Dermis blood vessel endothelial cell (primary cell): ENCODE measurements at places on chromosomes 2 and 18. TPM values are rescaled to one million over a fixed set of nuclear protein-coding genes. Genes with fewer than 3 reads are reported as not detected.

The DSEL gene
- total RNA-seq = 9.2 and 10.6 TPM in 2 replicates

The REEP1 gene
- total RNA-seq = 4.9 and 13.4 TPM in 2 replicates

The CYP26B1 gene
- total RNA-seq = under 0.01 and 0.60 TPM in 2 replicates

The SEMA4F gene
- 4.4 and 5.0 TPM in 2 replicates for total RNA-seq

The CFAP65 gene
- not detected in 2 replicates for total RNA-seq

The UGT1A1 gene
- total RNA-seq = not detected in 2 replicates

The UGT1A4 gene
- 0.09 TPM in 1 of 2 replicates, not detected in the other for total RNA-seq

The ALK gene
- total RNA-seq = not detected in 2 replicates

The MERTK gene
- total RNA-seq = 25.0 and 28.9 TPM in 2 replicates

The RGPD3 gene
- total RNA-seq = 0.33 and 0.51 TPM in 2 replicates

The CTNNA2 gene
- total RNA-seq = not detected in 2 replicates

The CEP76 gene
- total RNA-seq = 14.8 and 18.2 TPM in 2 replicates

DNA sequence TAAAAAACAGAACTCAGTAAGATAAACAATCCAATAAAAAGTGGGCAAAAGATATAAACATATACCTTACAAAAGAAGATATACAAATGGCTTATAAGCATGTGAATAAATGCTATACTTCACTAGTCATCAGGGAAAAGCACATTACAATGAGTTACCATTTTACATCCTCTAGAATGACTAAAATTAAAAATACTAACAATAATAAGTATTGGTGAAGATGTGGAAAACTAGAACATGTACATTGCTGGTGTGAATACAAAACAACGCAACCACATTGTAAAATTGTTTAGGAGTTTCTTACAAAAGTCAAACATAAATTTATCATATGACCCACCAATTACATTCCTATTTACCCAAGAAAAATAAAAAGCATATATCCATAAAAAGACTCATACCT is 80.1 kb downstream of the SPIRE1 start:
- no peak for DNase-seq

DNA sequence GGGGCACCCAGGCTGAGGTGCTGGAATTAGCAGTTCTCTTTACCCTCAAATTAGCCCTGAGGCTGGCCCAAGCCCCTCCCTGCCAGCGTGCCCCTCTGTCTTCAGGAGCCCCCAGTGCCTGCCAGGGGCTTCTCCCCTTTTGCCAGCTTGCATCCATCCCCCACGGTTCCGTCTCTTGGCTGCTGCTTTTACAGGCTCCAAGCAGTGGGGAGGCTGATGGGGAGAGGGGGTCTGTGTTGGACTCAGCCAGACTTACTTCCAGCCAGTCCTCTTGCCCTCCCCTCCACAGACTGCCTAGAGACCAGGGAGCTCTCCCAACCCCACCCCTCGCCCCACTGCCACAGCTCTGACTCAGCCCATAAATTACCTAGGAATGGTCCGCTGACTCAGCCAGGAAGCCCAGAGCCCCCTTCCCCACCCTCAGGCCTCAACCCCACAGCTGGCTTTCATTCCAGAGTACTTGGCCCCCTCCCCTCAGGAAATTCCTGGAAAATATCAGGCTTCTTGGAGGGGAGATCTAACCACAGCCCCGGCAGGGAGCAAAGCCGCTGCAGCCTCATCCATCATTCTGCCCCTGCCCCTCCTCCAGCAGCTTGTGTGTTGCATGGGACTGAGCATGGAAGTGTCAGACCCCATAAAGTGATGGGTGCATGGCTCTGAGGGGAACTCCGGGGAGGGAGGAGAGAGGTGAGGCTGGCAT is 184.6 kb downstream of the ZFP36L2 start:
- DNase-seq = peak; percentile 93

DNA sequence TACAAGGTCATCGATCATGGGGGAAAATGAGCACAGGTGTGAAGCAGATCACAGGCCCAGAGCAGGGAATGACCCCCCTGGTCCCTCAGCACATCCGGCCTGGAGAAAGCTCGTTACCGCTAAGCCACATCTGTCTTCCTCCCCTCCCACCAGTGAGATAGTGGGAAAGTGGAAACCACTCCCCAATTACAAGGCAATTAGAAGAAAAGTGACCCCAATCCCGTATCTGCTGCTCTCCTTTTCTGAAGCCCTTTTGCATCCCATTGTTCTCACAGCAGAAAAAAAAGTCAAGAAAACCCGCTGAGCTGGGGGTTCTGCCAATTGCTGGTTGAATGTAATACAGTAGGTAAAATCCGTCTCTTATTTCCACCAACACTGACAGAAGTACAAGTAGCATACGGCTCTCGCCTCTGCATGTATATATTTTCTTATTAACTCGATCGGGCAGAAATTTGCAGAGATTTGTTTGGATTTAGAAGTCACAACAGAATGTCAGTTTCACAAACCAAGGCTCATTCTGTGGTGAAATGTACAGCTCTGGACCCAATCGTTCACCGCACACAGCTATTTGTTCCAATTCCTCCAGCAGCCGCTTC is 287.0 kb downstream of the TCF4 start:
- DNase-seq = no peak

GRCh38 chr2:12928775-12929401 is 212.2 kb downstream of the TRIB2 start:
- no peak for DNase-seq

DNA sequence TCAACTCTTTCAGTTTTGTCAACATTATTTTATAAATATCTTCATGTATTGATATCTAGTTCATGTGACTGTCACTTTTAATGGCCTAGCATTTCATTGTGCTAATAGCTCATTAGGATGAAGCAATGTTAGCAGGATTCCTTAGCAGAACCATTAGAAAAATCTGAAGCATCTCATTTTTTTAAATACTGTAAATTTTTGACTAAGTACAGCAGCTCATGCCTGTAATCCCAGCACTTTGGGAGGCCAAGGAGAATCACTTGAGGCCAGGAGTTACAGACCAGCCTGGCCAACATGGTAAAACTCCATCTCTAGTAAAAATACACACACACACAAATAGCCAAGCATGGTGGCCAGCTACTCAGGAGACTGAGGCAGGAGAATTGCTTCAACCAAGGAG is 15.6 kb upstream of the ANTXR1 start:
- no peak for DNase-seq

DNA sequence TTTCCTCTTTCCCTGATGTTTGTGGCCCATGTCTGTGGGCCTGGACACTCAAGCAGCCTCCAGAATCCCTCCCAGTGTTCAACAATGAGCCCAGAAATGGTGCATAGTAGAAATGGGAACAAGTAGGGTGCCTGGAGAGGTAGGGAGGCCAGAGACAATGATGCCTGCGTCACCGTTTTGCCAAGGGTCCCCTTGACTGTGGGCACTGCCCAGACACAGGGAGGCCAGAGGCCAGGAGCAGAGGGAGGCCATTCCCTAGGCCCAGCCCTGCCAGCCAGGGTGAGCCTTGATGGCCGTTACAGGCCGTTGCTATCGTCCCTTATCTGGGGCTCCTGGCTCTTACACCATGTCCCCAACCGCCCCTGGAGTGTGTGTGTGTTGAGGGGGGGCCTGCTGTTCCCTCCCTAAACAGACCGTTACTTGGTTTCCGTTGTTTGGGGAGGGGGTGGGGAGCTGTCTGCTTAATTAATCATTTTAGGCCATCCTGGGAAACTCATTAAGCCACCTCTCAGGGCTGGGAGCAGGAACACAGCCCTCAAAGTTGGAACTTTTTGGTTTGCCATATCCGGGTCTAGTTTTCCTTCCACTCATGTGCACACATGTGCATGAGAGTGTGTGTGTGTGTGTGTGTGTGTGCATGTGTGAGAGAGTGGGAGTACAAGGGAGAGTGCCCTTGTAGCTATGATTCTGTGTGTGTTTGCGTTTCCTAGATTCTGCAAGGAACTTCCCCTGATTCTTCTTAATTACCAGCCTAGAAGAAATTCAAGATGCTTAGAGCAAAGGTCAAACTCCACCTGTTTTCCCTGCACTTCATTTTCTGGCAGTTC is 135.2 kb upstream of the HAAO start:
- peak; percentile 99 for DNase-seq

DNA sequence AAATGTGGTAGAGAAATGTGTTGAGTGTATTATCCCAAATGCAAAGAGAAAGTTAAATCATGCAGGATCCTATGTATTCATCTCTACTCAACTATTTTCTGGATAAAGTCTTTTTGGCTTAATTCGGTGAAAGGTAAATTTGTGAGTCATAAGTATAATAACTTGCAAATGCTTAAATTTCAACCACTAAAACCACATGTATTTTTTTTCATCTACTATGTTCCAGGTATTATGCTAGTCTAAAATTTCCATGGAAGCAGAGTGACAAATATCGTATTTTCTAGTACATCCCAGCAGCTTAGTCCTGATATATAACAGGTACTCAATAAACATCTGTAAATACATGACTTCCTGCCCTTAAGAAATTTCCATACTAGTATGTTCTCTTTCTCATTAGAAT is 6.2 kb downstream of the ALS2 start:
- DNase-seq = no peak

- DNase-seq = no peak
Measured at GRCh38 chr2:193539188-193539587, 1344.5 kb upstream of the TMEFF2 start.

GRCh38 chr18:58255701-58256311 is 211.8 kb downstream of the NEDD4L start:
- DNase-seq = no peak

DNA sequence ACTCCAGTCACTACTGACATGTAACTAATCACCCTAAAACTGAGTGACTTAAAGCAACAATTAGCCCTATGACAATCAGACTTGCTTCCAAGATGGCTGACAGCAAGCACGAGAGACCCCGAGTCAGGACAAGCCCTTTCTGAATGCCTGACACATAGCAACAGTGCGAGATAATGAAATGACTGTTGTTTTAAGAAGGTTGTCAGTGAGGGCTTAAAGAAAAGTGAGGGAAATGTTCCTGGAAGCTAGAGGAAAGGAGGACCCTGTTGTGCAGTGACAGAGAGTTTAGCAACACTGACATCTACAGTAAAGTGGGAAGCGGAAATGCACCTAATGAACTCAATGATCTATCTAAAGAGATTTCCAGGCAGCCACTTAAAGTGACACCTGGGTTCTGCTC is 163.1 kb downstream of the STK39 start:
- DNase-seq = no peak

DNA sequence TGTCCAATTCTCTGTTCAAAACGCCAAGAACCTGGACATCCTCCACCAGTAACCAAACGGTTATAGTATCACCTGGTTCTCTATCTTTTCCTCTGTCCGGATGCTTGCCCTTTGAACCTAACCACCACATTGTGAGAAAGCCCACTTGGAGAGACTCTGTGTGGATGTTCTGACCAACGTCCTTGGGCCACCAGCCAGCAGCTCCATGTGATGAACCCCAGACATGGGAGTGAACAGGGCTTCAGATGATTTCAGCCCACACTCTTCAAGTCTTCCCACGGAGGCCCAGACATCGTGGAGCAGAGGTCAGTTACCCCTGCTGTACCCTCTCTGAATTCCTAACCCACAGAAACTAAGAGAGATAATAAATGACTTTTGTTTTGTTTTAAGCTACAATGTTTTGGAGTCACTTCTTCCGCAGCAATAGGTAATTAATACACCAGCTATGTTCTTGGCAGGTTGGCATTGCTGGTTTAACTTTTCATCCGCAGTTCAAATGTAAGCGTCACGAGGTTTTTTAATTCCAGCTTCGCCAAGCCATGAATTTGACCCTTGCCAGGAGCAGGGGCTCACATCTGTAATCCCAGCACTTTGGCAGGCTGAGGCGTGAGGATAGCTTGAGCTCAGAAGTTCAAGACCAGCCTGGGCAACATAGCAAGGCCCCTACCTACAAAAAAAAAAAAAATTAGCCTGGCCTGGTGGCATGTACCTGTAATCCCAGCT is 36.1 kb upstream of the ZNF532 start:
- DNase-seq = no peak

DNA sequence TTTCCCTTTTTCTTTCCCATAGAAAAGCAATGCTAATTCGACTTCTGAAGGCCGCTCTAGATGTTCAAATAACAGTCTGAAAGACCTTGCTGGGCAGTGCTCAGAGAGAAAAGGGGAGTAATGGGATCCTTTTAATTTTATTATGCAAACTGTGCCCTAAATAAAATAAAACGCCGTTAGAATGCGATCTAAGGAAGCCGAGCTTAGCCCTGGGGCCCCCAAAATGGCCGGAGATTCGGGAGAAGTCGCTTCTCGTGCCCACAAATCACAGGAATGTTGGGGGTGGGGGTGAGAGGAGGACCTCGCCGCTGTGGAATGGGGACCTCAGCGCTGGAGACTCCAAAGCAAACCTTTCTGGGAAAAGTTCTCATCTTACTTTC is 8.4 kb upstream of the POU3F3 start:
- no peak for DNase-seq

- no peak for DNase-seq
Measured at GRCh38 chr2:10948188-10948564, 36.4 kb downstream of the KCNF1 start.

- no peak for DNase-seq
Measured at GRCh38 chr2:176753752-176754474, 458.7 kb upstream of the HNRNPA3 start.

- no peak for DNase-seq
Measured at GRCh38 chr2:148992448-148992847, 46.1 kb upstream of the LYPD6B start.
